ENCODE measurements at places on chromosomes 2 and 18. TPM values are rescaled to one million over a fixed set of nuclear protein-coding genes. Genes with fewer than 3 reads are reported as not detected.

Gene SULT1C4
- total RNA-seq, result 36.7 TPM

DNA sequence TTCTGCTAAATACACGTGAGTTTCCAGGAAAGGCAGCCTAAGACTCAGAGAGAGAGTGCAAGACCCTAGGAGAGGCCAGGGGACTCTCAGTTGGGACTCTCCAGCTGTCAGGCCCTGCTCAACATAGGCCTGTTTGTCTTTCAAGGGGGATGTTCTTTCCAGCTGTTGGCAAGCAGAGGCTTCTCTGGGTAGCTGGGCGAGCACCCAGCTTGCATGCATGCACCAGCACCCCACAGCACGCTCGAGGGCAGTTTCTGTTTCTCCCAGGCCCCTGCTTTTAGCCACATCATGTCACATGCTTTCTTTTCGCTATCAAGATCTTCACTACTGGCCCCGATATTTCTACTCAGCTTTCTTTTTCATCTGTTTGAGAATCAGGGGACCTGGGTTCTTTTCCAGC is 479.3 kb upstream of the HS6ST1 start:
- DNase-seq, result no peak

Gene RRM2
- 18.8 TPM for total RNA-seq

- no peak for DNase-seq
Observed at GRCh38 chr2:54568876-54569321, 112.8 kb downstream of the SPTBN1 start.

Gene CNDP1
- total RNA-seq, result 2.4 TPM

DNA sequence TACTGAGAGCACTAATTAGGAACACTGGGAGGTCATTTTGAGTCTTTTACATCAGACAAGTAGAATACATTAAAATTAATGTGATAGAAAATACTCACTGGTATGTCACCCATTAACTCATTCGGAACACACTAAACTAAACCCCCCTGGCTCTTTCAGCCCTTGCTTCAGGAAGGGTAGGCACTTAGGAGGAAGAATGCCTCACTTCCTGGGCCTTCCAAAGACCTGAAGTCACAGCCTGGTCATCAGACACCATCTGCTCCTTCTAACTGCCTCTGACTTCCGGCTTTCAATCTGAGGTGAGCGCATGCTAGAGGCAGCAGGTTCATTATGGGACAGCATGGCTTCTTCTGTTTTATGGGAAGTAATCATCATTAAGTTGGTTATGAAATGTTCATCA is 451.4 kb downstream of the PID1 start:
- no peak for DNase-seq

GRCh38 chr2:145421841-145422240 is 901.9 kb upstream of the ZEB2 start:
- no peak for DNase-seq

DNA sequence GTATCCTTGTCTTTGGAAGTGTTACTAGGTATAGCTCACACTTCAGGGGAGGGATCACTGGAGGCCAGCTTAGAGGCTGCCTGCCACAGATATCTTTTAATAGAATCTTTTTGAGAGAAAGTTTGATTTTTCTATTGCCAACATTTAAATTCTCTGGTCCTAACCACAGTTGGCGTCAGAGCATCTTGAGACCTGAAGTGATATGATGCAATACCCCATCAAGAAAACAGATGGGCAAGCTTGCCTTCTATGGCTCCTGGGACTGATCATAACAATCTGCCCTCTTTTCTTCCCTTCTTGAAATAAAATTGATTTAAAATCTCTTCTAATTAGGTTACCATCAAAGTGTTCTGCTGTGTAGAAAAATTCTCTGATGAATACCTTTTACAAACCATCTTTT is 105.5 kb upstream of the ACKR3 start:
- DNase-seq, result no peak

DNA sequence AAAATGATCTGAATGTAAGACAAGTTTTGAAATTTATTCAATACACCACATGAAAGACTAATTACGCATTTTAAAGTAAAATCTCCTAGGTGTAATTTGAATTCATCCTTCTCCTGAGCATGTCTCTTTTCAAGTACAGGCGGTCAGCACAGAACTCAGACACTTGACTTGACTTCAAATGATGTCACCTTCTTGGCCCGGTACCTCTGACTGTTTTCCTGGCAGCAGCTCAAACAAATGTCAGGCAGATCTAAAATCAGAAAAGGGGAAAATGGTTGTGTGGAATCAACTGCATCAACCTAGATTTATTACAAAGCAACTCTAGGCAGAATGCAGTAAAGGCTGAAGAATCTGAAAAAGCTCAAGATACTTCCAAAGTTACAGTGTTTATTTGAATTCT is 11.4 kb upstream of the PROKR1 start:
- no peak for DNase-seq

Gene MDH1
- 366 TPM for total RNA-seq

- DNase-seq, result no peak
Observed at GRCh38 chr2:231904161-231904611, 22.0 kb downstream of the NPPC start.

Gene PROKR1
- total RNA-seq, result 5.8 TPM

Gene FTCDNL1
- 6.1 TPM for total RNA-seq

DNA sequence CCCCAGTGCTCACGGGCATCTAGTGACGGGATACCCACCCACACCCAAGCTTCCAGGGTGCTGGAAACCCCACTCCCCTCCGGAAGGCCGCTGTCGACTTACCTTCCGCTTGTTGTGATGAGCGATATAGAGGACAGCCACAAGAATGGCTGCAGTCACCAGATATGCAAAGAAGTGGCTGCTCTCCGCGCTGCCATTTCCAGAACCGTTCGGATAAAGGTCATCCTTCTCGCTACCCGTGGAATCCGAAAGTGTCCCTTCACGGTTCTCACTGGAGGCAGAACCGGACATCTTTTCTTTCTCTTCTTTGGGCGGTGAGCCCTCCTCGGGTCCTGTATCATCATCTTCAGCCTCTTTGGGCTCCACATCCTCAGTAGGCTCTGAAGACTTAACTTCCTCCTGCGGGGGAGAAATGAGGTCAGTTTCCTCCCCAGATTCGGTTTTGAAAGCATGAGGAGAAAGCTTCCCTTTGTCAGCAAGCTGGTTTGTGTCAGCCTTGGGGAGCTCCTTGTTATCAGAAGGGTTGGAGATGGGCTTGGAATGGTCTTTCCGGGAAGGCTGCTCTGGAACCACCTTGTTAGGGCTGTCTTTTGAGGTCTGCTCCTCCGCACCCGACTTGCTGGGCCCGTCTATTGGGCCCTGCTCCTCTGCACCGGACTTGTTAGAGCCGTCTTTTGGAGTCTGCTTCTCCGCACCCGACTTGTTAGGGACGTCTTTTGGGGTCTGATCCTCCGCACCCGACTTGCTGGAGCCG is 1.2 kb downstream of the TGOLN2 start:
- DNase-seq, result no peak

Gene TUBA3D
- total RNA-seq, result 0.20 TPM

Gene FBXO48
- 1.3 TPM for total RNA-seq

GRCh38 chr2:60318544-60318943 is 234.9 kb downstream of the BCL11A start:
- no peak for DNase-seq

DNA sequence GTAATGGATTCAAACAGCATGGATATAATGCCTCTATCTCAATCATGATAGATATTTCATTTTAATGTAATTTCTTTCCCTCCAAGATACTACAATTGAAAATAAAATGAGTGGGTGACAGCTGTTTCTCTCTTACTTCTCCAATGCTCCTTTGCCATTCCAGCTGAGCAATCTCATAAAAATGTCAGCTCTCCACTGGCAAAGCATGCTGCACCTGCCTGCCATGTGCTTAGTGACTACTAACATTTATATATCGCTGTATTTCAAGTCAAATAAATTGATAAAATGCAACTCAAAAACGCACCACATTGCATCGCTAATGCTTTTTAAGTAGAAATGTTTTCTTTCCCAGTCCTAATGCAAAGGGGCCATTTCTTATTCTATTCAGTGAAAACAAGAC is 1093.9 kb downstream of the CBLN2 start:
- no peak for DNase-seq

DNA sequence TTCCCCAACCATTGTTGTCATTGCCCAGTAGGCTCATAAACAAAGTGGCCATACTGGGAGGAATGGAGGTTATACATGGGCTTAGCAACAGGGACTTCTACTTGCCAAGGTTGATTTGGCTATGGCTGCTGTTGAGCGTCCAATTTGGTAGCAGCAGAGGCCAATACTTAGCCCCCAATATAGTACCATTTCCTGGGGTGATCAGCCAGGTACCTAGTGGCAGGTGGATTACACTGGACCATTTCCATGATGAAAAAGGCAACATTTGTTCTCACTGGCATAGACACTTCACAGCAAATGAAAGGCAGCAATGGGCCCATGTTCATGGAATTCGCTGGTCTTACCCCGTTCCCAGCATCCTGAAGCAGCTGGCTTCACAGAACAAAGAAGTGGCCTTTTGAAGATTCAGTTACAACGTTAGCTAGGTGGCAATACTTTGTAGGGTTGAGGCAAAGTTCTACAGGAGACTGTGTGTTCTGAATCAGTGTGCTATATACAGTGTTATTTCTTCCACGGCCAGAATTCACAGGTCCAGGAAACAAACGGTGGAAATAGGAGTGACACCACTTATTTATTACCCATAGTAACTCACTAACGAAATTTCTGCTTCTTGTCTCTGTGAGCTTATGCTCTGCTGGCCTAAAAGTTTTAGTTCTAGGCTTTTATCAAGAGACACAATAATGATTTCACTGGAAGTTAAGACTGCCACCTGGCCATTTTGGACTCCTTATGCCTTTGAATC is 37.5 kb downstream of the FBXO11 start:
- DNase-seq, result no peak

- no peak for DNase-seq
Observed at GRCh38 chr2:233065954-233066470, 5.9 kb downstream of the INPP5D start.

Gene TEX51
- total RNA-seq, result not detected

All from spinal cord (tissue), 10 donors.